ENCODE measurements at places on chromosomes 5 and 9.

- peaks cover 6% of the 10 kb centered on the region for H3K4me1 ChIP-seq
- no peaks in the 10 kb centered on the region for H3K36me3 ChIP-seq
- no peaks in the 10 kb centered on the region for H3K27me3 ChIP-seq
- H3K27ac ChIP-seq = no peak overlapping the region
- no peak overlapping the region for H3K4me3 ChIP-seq
- peak; percentile 30 for DNase-seq
Measured at GRCh38 chr5:139543423-139543991, 17.6 kb upstream of the UBE2D2 start.

DNA sequence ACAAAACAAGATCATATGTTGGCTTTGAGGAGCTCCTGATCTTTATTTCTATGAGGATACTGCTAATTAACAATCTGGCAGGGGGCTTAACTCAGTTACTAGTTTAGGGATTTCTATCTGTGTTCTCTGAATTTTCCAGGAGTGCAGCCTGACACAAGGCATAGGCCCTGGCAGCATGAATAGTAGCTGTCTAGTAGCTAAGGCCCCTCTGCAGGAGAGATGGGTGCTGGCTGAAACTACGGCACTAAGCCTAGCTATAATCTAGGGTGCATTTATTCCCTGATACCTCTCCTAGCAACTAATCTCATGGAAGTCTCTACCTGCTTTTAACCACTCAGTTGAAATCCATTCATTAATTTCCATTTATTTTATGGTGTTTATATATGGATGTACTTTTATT is 268.2 kb downstream of the TMEM232 start:
- no peaks in the 10 kb centered on the region for H3K36me3 ChIP-seq
- no peaks in the 10 kb centered on the region for H3K4me1 ChIP-seq
- H3K27ac ChIP-seq = no peak overlapping the region
- DNase-seq = no peak
- H3K27me3 ChIP-seq = no peaks in the 10 kb centered on the region

- H3K27ac ChIP-seq = peak overlapping the region; percentile 9
- DNase-seq = no peak
- no peak overlapping the region for H3K4me3 ChIP-seq
- peaks cover 6% of the 10 kb centered on the region for H3K4me1 ChIP-seq
Measured at GRCh38 chr9:133044661-133045060, 13.9 kb downstream of the GTF3C5 start.

DNA sequence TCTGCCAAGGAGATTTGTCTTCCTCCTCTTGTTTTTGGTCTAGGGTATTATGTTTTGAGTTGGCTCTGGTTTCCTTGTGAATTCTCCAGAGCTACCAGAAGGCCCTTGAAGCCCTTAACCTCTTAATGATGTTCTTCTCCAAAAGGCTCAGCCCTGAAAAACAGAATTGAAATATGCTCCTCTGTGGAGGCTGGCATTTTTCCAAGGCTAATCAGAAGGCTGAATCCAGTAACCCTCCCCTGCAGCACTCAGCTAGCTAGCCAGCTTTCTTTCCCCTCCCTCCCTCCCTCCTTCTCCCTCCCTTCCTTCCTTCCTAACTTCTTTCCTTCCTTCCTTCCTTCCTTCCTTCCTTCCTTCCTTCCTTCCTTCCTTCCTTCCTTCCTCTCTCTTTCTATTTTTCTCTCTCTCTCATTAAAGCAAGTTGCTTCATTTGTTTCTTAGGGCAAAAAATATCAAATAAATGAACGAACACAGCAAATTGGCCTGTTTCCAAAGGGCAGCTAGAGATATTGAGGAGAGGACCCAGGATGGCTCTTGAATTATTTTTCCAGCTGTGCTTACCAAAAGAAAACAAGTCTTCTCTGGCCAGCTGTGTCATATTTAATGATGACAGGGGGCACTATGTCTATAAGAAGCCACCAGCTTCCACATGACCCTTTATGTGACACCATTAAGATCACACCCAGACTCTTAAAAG is 38.7 kb downstream of the JAKMIP2 start:
- no peaks in the 10 kb centered on the region for H3K36me3 ChIP-seq
- no peak for DNase-seq
- H3K27ac ChIP-seq = no peak overlapping the region
- no peaks in the 10 kb centered on the region for H3K4me1 ChIP-seq
- no peaks in the 10 kb centered on the region for H3K27me3 ChIP-seq
- H3K4me3 ChIP-seq = no peak overlapping the region

GRCh38 chr5:148168246-148168645 is at the start of gene SPINK14:
TSS of gene SPINK14 (plus strand) at chr5:148168546. CDS start at chr5:148169733, 1,187 bp downstream.
- no peaks in the 10 kb centered on the region for H3K36me3 ChIP-seq
- no peak within 1 kb of the TSS for H3K27ac ChIP-seq
- H3K4me3 ChIP-seq = no peak within 1 kb of the TSS
- H3K4me1 ChIP-seq = no peaks in the 10 kb centered on the region
- H3K27me3 ChIP-seq = peaks cover 10% of the 10 kb centered on the region
- no peak for DNase-seq

DNA sequence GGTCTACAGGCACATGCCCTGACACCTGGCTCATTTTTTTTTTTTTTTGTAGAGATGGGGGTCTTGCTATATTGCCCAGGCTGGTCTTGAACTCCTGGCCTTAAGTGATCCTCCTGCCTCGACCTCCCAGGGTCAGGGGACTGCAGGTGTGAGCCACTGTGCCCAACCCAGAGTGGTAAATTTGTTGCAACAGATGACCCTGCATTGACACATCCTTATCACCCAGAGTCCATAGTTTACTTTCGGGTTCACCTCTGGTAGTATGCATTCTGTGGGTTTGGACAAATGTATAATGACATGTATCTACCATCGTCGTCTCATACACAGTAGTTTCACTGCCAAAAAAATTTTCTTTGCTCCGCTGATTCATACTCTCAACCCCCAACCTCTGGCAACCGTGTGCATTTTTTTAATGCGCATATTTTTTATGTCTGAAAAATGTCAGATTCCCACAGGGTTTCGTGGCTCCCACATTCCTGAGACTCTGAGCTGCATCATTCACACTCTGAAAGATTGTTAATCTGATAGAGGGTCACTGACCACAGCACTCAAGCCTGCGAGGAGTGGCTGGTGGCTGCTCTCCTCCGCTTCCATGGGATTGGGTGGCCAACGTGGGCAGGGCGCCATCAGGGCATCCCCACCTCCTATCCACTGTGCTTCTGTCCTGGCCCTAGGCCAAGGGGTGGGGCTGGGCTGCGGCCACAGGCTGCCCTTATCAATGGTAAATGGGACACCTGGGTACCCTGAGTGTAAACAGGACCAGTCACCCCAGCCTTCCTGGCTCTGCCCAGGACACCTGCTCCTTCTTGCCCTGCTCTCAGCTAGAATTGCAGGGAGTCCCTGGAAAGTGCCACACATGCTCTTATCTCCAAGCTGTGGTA is 9.6 kb downstream of the NDST1 start:
- no peaks in the 10 kb centered on the region for H3K27me3 ChIP-seq
- H3K4me3 ChIP-seq = no peak overlapping the region
- H3K4me1 ChIP-seq = no peaks in the 10 kb centered on the region
- no peaks in the 10 kb centered on the region for H3K36me3 ChIP-seq
- no peak overlapping the region for H3K27ac ChIP-seq

DNA sequence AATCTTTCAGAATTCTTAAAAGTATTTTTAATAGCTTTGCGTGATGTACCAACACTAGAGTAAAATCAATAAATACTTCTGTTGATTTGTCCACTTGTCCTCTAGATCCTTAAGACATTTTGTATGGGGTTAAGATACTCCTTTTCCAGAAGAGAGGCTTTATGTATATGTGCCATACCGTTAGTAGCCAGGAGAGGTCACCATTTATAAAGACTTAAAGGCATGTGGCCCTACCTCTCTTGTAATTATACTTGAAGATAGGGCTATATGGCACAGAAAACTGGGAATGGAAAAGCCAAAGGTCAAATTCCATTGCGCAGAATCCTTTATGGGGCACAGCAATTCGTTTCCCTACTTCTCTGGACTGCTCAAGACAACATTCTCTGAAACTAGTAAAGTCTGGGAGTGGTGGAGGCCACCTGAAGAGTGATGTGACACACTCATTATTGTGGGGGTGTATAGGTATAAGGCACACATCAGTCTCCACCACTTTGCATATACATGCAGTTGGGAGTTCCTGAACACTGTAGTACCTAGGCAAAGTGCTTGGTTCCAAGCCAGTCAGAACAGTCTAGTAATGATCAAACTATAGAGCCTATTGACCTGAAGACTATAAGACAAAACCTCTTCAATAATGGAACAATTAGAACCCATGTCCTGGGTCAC is 140.1 kb upstream of the FBXL17 start:
- no peak overlapping the region for H3K4me3 ChIP-seq
- no peak for DNase-seq
- H3K36me3 ChIP-seq = no peaks in the 10 kb centered on the region
- no peak overlapping the region for H3K27ac ChIP-seq
- no peaks in the 10 kb centered on the region for H3K4me1 ChIP-seq

- H3K36me3 ChIP-seq = no peaks in the 10 kb centered on the region
- DNase-seq = no peak
- H3K27ac ChIP-seq = no peak overlapping the region
- no peaks in the 10 kb centered on the region for H3K4me1 ChIP-seq
Measured at GRCh38 chr9:115278326-115279035, 160.5 kb upstream of the TNC start.

- no peak overlapping the region for H3K4me3 ChIP-seq
- H3K27me3 ChIP-seq = peaks cover 20% of the 10 kb centered on the region
- DNase-seq = no peak
- no peaks in the 10 kb centered on the region for H3K4me1 ChIP-seq
Measured at GRCh38 chr5:149333711-149334443, 11.4 kb upstream of the GRPEL2 start.

DNA sequence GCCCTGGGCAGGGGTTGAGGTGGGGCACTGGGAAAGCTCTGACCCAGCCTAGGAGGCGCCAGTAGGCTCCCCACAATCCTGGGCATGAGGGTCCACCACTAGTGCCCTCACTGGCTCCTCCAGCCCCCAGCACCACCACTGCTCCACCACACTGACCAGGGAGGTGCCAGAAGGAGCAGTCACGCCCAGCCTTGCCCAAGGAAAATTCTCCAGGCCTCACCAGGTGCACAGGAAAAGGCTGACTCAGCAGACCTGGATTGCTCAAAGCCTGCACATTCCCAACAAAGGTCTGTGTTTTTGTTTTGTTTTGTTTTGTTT is 62.9 kb downstream of the ZNF354C start:
- H3K27me3 ChIP-seq = no peaks in the 10 kb centered on the region
- H3K36me3 ChIP-seq = peaks cover 3% of the 10 kb centered on the region
- DNase-seq = no peak
- H3K4me3 ChIP-seq = no peak overlapping the region
- no peaks in the 10 kb centered on the region for H3K4me1 ChIP-seq

GRCh38 chr9:113619491-113620376 is 156.2 kb downstream of the RGS3 start:
- no peak for DNase-seq
- no peaks in the 10 kb centered on the region for H3K36me3 ChIP-seq
- H3K4me3 ChIP-seq = no peak overlapping the region
- H3K27me3 ChIP-seq = peaks cover 2% of the 10 kb centered on the region

DNA sequence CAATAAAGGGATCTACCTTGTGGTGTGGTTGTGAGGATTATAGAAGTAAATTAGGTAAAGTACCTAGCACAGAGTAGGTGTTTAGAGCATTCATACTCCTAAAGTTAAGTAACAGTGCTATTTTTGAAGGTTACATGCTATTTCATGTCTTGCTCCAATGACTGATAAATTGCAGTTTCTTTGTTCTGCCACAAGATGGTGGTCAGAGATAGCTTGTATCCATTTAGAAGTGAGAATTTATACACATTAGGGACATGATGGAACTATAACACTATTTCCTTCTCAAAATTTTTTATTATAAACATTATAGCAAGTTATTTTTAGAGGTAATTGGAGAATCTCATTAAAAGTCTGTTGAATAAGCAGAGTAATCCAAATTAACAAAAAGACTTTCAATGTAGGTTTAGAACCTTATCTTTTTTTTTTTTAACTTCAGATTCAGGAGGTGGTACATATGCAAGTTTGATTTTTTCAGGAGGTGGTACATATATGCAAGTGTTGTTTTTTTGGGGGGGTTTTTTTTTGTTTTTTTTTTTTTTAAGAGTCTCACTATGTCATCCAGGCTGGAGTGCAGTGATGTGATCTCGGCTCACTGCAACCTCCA is 17.1 kb downstream of the MTREX start:
- H3K4me1 ChIP-seq = peaks cover 21% of the 10 kb centered on the region
- DNase-seq = no peak
- peaks cover 23% of the 10 kb centered on the region for H3K36me3 ChIP-seq

- H3K4me1 ChIP-seq = peaks cover 10% of the 10 kb centered on the region
- no peak overlapping the region for H3K4me3 ChIP-seq
- H3K27ac ChIP-seq = no peak overlapping the region
- H3K27me3 ChIP-seq = no peaks in the 10 kb centered on the region
- no peaks in the 10 kb centered on the region for H3K36me3 ChIP-seq
Measured at GRCh38 chr5:56409331-56410190, 176.4 kb upstream of the ANKRD55 start.

DNA sequence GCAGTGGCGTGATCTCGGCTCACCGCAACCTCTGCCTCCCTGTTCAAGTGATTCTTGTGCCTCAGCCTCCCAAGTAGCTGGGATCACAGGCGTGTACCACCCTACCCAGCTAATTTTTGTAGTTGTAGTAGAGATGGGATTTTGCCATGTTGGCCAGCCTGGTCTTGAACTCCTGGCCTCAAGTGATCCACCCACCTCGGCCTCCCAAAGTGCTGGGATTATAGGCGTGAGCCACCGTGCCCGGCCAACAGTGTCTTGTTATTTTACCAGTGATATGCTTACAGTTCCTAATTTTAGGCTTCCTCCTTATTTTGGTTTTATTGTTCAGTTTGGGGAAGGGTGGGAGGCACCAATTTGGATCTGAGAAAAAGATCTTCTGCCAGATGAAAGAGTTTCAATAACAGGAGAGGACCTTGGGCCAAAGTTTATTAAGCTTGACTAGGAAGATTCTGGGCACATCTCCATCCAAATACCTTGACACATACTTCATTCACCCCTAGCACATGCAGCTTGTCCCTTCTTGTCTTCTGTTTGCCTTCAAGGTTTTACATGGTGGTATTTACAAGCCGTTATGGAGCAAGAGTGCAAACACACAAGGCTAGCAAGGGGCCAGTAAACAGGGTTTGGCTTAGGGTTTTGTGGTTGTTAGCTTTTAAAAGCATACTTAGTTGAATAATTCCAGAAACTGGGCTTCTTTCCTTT is 168.1 kb upstream of the DMRT1 start:
- no peak overlapping the region for H3K4me3 ChIP-seq
- peaks cover 14% of the 10 kb centered on the region for H3K27me3 ChIP-seq
- H3K36me3 ChIP-seq = no peaks in the 10 kb centered on the region

DNA sequence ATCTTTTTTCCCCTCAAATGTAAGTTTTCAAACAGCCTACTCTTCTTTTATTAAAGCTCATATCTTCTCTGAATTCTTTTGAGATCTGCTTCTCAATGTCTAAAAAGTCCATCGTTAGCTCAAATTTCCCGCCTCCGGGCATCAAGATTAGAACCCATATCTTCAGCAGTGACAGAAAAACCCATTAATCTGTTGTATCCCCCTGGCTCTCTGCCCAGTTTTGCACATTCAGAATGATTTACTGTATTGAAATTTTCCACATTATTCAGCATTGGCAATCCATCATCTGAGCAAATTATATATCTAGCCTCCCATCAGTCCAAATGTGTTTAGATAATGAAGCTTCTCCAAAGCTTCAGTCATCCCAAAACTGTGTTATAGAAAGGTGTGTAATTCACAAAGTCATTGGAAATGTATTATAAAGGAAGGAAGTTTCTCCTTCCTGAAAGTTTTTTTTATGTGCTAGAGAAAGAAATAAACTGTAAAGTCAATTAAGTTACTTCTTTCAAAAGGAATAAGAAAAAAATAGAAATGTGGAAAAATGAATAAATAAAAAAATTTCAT is 849.9 kb downstream of the MAT2B start:
- H3K4me3 ChIP-seq = no peak overlapping the region
- DNase-seq = no peak
- no peaks in the 10 kb centered on the region for H3K4me1 ChIP-seq
- H3K36me3 ChIP-seq = no peaks in the 10 kb centered on the region
- no peaks in the 10 kb centered on the region for H3K27me3 ChIP-seq
- H3K27ac ChIP-seq = no peak overlapping the region

Measured in activated T-helper 1 cell treated with anti-CD3 and anti-CD28 coated beads, Interleukin-12 subunit alpha, Interleukin-12 subunit beta, Interleukin-2, Interleukin-4 antibody, amounts not matched to agents 30 ng/mL and 10 ng/mL and 1 ng/mL, durations not matched to agents 14 hours and 24 hours and 36 hours (primary cell).